Stimulated activated CD4-positive, alpha-beta T cell treated with anti-CD3 and anti-CD28 coated beads, Interleukin-1b, Interleukin-23, amount 100 ng/mL, for 24 hours (primary cell): ENCODE measurements at places on chromosomes 5 and 9.
A peak's percentile ranks its signal among the peaks of the same experiment; 100 is the strongest.

DNA sequence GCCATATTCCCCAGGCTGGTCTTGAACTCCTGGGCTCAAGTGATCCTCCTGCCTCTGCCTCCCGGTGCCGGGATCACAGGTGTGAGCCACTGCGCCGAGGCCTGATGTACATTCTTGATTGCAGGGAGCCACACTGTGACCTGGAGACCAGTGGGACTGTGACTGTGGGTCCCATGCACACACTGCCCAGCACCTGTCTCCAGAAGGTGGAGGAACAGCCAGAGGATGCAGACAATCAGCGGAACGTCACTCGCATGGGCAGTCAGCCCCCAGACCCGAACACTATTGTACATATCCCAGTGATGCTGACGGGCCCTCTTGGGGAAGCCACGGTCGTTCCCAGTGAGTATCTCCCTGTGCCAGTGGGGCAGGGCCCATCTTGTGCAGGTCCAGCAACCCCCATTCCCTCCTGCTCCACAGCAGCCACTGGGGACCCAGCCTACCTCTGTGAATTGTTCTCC is 147.3 kb downstream of the CACNA1B start:
- DNase-seq = no peak

DNA sequence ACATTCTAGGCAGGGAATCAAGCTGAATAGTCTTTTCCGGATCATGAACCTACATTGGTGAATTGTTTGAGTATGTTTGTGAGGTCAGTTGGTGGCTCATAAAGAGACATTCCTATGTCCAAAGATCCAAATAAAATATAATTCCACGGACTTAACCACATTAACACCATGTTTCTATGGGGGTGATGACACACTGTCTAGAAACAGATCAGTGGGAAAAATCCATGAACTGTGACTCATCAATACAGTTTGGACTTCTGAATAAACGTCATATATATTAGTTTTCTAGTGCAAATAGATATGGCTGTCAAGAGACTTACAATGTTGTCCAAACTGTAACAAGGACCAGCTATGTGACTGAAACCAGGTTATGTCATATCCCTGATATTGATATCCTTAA is 509.9 kb upstream of the TYRP1 start:
- DNase-seq = no peak

- DNase-seq = no peak
These were observed 81.9 kb downstream of the TNC start for GRCh38 chr9:115035841-115036612.

- no peak for DNase-seq
These were observed 271.1 kb downstream of the DENND1A start for GRCh38 chr9:123658792-123659191.

DNA sequence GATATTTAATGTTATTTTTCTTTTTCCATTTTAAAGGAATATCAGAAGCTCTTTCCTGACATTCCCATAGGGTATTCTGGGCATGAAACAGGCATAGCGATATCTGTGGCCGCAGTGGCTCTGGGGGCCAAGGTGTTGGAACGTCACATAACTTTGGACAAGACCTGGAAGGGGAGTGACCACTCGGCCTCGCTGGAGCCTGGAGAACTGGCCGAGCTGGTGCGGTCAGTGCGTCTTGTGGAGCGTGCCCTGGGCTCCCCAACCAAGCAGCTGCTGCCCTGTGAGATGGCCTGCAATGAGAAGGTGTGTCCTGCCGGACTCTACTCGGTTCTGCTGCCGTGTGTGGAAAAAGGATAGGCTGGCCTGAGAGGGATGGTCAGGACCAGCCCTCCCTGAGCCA is 24.2 kb downstream of the NANS start:
- no peak for DNase-seq

GRCh38 chr5:88661806-88662207 is 221.2 kb downstream of the MEF2C start:
- no peak for DNase-seq

DNA sequence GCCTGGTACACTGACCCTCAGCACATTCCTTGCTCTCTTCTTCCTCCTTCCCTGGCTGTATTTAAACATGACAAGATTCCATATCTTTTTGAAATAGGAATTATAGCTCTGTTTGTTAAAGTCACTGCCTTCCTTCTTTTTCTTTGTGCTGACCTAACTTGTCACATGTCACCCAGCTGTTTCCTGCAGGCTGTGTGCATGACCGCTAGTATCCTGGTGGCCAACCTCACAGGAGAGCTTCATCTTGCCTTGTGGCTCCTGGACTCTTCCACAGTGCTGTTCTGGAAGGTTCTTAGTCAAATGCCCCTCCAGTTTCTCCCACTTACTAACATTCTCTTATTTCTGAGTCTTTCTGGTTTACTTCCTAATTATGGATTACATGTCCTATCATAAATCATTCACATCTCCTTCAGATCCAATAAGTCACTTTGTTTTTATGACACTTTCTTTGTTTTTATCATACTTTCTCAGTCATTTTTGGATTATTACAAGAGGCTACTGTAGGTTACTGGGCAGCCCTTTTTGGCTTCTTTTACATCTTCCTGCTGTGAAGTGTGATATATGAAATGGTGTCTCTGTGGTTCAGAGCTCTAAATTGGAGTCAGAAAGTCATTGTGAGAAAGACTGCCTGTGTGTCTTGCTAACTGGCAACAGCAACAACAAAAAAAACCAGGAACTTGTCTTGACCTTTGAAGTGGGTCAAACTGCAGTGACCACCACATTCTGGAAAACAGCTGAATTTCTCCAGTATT is 463.6 kb upstream of the DAP start:
- DNase-seq = no peak

GRCh38 chr5:16283791-16284190 is 104.2 kb upstream of the MARCHF11 start:
- no peak for DNase-seq

GRCh38 chr9:86965636-86966395 is 18.5 kb upstream of the GAS1 start:
- no peak for DNase-seq

DNA sequence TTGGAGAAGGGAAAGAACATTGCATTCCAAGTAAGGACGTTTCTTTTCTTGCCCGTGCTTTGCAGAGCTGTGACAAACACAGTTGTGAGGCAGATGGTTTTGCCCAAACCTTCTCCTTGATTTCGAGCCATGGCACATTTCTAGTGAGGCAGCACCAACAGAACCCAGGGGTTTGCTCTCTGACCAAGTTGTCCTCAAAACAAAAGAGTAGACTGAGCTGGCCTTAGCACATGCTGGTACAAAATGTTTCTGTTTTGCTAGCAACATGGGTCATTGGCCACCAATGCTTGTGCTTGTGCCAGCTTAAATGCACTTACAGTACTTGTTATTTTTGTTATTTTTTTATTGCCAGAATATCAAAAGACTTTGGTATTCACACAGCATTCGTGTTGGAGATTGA is 328.8 kb downstream of the GADD45G start:
- no peak for DNase-seq

- DNase-seq = no peak
These were observed 161.9 kb downstream of the PPP2R2B start for GRCh38 chr5:146716636-146717035.

DNA sequence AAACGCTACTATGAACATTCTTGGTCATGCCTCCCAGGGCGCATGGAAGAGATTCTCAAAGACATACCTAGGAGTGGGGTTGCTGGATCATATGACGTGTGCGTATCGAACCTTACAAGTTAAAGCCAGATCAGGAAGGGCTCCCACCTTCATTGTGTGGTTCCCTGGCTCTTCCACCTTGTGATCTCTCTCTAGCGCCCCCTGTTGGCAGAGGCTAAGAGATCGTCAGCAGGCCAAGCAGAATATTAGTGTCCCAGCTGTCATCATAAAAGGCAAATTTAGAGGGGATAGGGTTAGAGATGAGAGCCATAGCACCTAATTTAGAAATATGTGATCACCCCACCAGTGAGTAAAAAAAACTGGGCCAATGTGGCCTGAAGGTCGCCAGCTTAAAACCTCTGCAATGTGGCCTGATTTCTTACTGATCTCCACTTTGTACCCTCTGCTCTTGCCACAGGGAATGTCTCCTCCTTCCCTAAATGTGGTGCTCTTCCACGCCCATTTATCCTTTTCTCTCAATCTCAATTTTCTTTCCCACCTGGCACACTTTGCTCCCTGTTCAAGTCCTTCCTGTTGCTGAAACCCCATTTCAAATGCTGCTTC is 91.7 kb upstream of the SHB start:
- DNase-seq = peak; percentile 67

DNA sequence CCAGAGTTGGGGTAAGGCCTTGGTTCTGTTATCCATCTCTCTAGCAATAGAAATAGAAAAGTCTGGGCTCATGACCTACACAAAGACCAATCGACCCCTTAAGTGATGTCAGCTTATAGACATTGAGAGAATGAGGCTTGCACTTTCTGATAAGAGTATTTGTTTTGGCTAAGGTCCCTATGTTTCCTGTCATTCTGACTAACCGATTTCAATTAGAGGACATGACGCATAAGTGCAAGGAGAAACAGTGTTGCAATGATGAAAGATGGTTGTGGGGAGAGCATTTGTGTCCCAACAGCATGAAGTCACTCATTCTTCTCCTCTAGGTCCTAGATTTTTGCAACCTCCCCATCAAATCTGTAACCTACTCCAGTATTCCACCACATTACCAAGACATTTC is 255.1 kb downstream of the MAT2B start:
- DNase-seq = no peak

- DNase-seq = no peak
These were observed 37.5 kb downstream of the GSN start for GRCh38 chr9:121305269-121305994.

GRCh38 chr9:133689151-133689763 is 48.9 kb downstream of the SARDH start:
- no peak for DNase-seq

DNA sequence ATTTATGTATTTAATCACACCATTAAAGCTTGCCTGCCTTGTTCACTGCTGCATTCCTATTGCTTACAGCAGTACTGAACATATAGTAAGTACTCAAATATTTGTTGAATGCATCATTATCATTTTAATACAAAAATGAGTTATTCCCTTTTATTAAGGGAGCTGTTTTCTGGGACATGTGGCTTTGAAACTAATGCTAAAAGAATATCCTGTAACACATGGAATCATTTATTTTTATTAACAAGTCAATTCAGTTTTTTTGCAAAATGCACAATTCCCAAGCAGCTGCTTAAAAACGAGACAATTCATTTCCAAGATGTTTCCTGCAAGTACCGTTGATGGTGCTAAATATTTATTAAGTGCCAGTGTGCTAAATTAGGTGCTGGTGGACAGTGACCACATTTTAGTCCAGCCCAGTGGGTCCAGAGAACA is 148.3 kb upstream of the NR3C1 start:
- no peak for DNase-seq

- DNase-seq = no peak
These were observed 111.3 kb downstream of the TMEM174 start for GRCh38 chr5:73284220-73284795.

- no peak for DNase-seq
These were observed 157.5 kb downstream of the COL23A1 start for GRCh38 chr5:178432421-178433272.

- no peak for DNase-seq
These were observed 1016.3 kb upstream of the SEMA6A start for GRCh38 chr5:117590944-117591343.

DNA sequence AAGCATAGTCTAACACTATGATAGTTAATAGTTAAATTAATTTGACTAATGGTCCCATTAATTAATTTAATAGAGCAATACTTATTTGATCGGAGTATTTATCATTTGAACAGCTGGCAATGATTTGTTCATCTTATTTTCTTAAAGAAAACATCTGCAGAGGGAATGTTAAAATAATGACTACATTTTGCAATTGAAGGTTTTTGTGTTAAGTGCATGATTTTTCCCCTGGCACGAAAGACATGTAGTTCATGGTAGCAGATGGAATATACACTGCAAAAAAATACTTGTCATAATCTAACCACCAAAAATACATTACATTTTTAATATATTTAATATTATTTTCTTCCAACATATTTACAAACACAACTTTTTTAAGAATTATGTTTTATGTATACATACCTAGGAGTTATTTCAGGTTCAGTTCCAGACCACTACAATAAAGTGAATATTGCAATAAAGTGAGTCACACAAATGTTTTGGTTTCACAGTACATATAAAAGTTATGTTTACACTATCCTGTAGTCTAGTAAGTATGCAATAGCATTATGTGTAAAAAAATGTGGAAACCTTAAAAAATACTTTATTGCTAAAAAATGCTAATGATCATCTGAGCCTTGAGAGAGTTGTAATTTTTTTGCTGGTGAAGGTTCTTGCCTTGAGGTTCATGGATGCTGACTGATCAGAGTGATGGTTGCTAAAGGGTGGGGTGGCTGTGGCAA is 292.6 kb upstream of the DAB2 start:
- DNase-seq = no peak

- DNase-seq = no peak
These were observed 71.4 kb downstream of the GABBR2 start for GRCh38 chr9:98637381-98637780.

- peak; percentile 67 for DNase-seq
These were observed 5.9 kb downstream of the CYFIP2 start for GRCh38 chr5:157271740-157272271.
